ENCODE measurements at places on chromosomes 2 and 18. TPM values are rescaled to one million over a fixed set of nuclear protein-coding genes. Genes with fewer than 3 reads are reported as not detected.

PLEK gene
- polyA plus RNA-seq: 7.4 TPM

IDH1 gene
- 101 TPM for polyA plus RNA-seq

CSRNP3 gene
- 9.7 TPM for polyA plus RNA-seq

FER1L5 gene
- 0.74 TPM for polyA plus RNA-seq

MRPS5 gene
- polyA plus RNA-seq: 67.5 TPM

GALNT3 gene
- 16.9 TPM for polyA plus RNA-seq

CLHC1 gene
- 19.1 TPM for polyA plus RNA-seq

EIF2AK2 gene
- polyA plus RNA-seq: 36.7 TPM

GKN2 gene
- polyA plus RNA-seq: not detected

C1QL2 gene
- polyA plus RNA-seq: not detected

CTAGE1 gene
- polyA plus RNA-seq: not detected

DNAJB2 gene
- polyA plus RNA-seq: 64.2 TPM

MROH2A gene
- polyA plus RNA-seq: 0.16 TPM

MYCN gene
- polyA plus RNA-seq: 33.8 TPM

EML4 gene
- polyA plus RNA-seq: 111 TPM

DNER gene
- polyA plus RNA-seq: 66.7 TPM

CPO gene
- 1.6 TPM for polyA plus RNA-seq
